Mesendoderm (in vitro differentiated cells): ENCODE measurements at places on chromosomes 1 and 21.

DNA sequence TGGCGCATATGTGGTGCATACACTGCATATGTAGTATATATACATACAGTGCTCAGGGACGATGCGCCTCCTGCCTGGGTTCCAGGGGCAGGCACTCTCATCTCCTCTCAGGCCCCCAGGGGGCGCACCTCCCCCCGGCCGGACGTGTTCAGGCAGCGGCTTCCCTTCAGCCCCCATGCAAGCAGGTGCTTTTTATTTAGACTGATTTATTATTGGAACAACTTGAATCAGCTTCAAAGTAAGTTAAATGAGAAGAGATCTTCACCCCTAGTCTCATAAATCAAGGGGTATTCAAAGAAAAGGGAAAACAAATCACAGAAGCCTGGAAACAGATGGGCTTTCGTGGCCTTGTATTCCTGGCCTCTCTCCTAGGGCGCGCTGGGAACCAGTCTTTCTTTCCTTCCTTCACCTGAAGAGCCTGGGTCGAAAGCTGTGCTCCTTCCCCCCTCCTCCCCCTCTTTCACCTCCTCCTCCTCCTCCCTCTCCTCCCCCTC is 64.6 kb downstream of the UBIAD1 start:
- DNase-seq, result peak; percentile 61

GRCh38 chr1:46458190-46458589 is 31.4 kb upstream of the DMBX1 start:
- no peak for DNase-seq

DNA sequence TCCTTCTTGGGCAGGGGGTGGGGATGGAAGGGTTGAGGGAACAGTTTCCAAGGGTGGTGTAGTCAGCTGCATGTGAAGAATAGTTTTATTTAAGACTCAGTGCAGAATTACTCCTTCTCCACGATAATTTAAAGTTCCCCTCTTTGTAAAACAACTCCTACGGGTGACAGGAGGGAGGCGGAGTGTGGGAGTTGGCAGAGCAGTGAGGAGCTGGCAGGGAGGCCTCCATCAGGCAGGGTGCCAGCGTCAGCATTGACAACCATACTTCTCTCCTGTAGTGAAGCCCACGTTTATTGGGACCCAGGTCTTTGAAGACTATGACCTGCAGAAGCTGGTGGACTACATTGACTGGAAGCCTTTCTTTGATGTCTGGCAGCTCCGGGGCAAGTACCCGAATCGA is 93.8 kb downstream of the MTR start:
- DNase-seq, result no peak

DNA sequence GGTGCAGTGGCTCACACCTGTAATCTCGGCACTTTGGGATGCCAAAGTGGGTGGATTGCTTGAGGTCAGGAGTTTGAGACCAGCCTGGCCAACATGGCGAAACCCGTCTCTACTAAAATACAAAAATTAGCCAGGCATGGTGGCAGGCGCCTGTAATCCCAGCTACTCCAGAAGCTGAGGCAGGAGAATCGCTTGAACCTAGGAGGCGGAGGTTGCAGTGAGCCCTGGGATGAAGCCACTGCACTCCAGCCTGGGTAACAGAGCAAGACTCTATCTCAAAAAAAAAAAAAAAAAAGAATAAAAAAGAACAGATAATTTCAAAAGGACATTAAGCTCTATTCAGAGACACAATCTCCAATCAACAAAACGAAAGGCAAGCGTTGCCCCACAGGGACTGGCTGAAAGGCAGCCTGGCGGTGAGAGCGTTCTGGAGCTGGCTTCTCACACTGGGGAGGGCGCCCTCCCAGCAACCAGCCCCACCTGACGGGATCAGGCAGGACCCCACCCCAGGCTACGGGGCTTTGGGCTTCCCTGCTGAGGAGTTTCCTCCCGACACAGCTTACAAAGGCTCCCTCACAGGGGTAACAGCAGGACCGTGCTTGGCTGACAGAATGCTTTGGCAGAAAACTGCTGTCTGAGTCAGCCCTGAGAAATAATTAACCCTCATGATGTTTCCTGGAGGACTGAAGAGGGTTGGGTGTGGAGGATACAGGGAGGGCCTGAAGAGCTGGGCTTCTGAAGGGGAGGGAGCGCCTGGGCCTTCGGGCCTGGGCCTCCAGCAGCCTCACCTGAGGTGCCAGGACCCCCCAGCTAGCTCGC is 31.1 kb upstream of the SRP9 start:
- DNase-seq, result peak; percentile 97

GRCh38 chr1:7398982-7399381 is 372.1 kb upstream of the VAMP3 start:
- peak; percentile 24 for DNase-seq

- no peak for DNase-seq
These were observed 475.2 kb upstream of the USP24 start for GRCh38 chr1:55690366-55690765.

GRCh38 chr1:113390871-113391648 is 745 bp downstream of the MAGI3 start:
- DNase-seq, result peak; percentile 53

- peak; percentile 45 for DNase-seq
These were observed 15.0 kb upstream of the SLC6A17 start for GRCh38 chr1:110135246-110135645.

DNA sequence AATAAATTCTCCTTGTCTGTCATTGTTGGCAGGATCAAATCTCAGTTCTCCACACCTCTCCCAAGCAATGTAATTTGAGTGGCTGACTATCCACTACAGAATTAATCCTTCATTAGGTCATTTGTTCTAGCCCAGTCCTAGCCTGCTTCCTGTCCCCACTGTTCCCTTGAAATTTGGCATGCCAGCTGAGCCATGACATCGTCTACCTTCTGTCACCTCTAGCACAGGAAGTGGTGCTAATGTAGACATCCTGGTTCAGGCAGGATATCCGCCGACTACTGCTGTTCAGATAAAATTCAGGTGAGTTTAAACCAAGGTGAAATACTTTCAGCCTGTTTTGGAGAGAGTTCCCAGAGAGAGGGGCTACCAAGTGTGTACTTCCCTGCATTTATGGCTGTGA is 5.9 kb downstream of the CHRM3 start:
- peak; percentile 57 for DNase-seq

DNA sequence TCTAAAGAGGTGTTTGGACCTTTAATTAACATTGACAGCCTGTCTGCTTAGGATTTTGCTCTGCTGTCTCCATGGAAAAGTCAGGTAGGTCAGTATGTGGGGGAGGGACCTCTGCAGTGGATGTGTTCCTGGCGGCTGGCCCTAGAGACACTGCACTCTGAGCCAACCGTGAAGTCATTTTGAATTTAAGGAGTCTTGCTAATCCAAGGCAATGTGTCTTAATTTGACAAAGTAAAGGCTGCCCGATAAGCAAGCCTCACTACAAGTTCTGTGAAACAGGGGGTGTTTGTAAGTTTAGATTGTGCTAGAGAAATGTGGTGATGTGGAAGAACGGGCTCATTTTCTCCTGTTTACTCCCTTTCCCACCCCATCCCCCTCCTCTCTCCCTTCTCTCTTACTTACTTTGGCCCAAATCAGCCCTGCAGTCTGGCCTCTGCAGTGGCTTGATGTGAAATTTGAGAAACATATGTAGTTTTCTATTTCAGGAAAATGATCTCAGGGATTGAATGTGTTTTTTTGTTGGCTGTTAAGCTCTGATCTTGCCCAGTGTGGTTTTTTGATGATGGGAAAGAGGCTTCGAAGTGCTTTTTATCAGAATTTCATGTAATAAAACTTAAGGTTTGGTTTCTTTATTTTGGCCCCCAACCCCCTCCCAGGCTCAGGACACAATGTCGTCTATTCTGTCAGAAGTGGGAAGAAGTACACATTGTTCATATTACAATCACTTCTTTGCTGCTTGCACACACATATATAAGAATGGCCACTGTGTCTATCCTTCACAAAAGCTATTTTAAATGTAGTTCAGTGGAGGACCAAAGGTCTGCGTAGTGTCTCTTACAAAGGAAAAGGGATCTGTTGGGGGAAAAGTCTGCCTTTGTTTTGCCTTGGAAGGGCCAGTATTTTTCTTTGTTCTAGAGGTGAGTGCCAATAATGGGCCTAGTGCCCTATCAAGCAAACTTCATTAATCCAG is 96.6 kb downstream of the FGGY start:
- peak; percentile 56 for DNase-seq

DNA sequence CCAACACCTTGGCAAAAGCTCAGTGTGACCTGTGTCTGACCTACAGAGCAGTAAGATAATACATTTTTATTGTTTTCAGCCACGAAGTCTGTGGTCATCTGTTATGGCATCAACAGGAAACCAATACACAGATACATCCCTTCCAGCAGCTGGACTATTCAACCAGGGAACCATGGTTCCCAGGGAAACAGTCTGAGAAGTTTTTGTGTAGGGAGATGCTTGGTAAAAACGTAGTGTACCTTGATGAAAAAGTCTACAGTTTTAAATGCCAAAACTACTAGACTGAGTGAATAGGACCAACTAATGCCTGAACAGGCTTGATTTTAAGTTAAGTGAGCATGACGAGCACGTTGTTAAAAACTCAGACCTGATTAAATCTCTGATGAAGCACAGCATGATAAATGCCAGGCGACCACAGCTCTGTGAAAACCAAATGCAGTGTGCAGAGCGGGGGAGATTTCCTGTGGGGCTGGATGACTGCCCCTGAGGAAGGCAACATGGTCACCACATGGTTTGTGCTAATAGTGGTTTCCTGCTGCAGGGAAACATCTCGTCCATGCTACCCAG is 228.9 kb downstream of the TNR start:
- DNase-seq, result peak; percentile 22

DNA sequence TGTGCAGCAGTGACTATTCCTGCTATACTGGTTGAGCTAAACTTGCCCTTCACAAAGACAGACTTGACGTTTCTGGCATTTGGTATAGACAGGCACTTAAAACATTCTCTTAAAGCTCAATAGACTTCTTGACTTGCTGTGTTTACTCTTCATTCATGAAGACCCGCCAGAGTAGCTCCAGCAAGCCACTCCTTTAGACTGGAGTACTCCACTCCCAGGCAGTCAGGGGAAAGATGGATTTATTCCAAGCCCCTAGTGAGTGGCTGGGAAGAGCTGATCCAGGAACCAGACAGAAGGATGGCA is 70.7 kb downstream of the EVA1C start:
- DNase-seq, result no peak

GRCh38 chr1:112706505-112707220 is at the start of gene RHOC:
RHOC (minus strand) TSS chr1:112707127; CDS start chr1:112703799, 3,328 bp downstream.
- peak; percentile 67 for DNase-seq

DNA sequence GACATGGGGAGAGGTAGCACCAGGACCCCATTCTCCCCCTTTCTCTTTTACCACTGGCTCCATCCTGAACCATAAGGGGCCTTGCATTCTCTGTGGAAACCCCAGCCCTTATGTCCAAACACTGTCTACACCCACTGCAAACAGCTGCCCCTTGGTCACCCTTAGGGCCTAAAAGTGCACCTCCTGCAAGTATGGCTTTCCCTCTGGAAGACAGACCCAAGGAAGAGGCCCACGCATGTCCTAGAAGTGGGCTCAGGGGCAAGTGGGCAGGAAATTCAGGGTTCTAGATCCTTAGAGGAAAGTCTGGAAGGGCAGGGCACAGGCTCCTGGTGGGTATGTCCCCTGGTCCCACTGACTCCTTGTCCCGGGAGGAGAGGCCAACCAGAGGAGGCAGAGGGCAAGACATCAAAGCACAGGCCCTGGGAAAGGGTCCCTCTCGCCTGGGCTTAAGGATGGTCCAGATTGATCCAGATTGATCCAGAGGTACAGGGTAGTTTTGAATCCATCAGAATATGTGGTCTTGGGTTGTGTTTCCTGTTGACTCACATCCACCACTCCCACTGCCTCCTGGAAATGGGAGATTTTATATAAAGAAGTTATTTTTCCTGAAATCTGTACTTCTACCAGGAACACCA is 150.9 kb downstream of the GRIK3 start:
- no peak for DNase-seq

DNA sequence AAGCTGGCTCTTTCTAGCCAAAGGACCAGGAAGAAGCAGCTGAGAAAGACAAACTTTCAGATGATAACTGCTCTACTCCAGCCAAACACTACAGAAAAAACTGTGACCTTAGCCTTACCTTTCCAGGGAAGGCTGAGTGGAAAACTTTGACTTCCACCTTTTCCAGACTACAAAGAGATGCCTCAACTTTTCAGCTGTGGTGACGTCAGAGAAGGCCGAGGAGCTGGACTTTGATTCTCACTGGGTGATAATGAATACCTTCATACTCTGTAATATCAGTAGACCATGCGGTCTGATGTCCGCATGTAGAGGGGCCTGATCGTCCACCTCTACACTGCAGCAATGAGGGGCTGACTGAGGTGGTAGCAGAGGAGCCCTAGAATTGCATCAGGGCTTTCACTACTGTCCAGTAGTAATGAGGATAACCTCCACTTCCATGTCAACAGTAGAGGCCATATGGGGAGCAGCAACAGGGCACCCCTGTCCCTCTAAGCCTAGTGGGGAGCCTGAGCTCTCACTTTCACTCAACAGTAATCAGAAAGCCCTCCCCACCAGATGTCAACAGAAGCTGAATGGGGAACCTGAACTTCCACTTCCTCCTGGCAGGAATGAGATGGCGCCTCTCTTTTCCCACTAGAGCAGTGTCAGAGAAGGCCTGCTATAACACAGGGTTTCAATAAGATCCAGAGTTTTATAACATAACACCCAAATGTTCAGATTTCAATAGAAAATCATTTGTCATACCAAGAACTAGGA is 28.4 kb upstream of the PADI1 start:
- DNase-seq, result no peak

- DNase-seq, result peak; percentile 52
These were observed 1.1 kb downstream of the SPSB1 start for GRCh38 chr1:9293533-9294404.

DNA sequence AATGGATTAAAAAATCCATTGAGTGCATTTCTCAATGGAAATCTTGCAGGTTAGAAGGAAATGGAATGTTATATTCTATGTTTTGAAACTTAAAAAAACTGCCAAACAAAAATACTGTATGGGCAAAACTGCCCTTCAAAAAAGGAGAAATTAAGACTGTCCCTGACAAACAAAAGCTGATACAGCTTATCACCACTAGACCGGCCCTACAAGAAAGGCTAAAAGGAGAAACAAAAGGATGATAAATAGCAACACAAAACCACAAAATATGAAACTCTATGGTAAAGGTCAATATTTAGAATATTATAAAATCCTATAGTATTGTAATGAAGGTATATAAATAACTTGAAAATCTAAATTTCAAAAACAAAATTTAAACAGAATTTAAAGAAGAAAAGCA is 60.0 kb downstream of the SLC25A24 start:
- DNase-seq, result no peak

- peak; percentile 67 for DNase-seq
These were observed 7.5 kb upstream of the PARK7 start for GRCh38 chr1:7953850-7954609.

- DNase-seq, result no peak
These were observed 105.3 kb downstream of the ASH1L start for GRCh38 chr1:155457266-155457665.
